ENCODE measurements at places on chromosomes 2 and 18. TPM values are rescaled to one million over a fixed set of nuclear protein-coding genes. Genes with fewer than 3 reads are reported as not detected.

DNA sequence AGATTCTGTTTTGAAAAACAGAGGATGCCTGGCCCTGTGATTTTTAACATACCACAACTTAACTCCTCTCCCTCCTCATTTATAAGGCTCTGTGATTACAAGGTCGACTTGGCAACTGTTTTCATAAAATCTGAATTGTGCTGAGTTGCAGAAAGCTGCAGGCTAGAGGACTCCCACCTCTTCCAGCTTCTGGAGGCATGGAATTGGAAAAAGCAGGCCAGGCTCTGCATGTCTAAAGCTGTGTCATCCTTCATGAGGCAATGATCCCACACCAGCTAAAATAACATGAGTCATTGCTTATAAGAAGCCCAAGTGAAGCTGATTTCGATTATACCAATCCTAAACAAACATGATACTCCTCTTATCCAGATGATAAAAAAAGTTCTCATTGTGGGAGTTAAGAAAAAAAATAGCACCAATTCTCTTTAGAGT, 11.7 kb downstream of the ARHGAP28 start:
- no peaks in the 10 kb centered on the region for H3K36me3 ChIP-seq
- H3K27me3 ChIP-seq: no peaks in the 10 kb centered on the region
- H3K27ac ChIP-seq: no peak overlapping the region
- no peak for DNase-seq
- H3K4me3 ChIP-seq: no peak overlapping the region
- no peaks in the 10 kb centered on the region for H3K4me1 ChIP-seq

DNA sequence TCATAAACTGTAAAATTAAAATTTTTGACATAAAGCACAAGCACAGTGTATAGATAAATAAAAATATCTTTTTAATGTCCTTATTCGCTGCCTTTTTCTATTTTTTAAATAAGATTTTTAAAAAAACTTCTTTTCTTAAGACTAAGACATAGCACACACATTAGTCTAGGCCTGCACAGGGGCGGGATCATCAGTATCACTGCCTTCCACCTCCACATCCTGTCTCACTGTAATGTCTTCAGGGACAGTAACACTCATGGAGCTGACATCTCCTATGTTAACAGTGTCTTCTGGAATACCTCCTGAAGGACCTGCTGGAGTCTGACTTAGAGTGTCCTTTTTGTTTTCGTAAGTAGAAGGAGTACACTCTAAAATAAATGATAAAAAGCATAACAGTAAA, 33.0 kb downstream of the VAPA start:
- H3K27ac ChIP-seq: no peak overlapping the region
- peaks cover 11% of the 10 kb centered on the region for H3K36me3 ChIP-seq
- no peak for DNase-seq
- H3K27me3 ChIP-seq: no peaks in the 10 kb centered on the region

DNA sequence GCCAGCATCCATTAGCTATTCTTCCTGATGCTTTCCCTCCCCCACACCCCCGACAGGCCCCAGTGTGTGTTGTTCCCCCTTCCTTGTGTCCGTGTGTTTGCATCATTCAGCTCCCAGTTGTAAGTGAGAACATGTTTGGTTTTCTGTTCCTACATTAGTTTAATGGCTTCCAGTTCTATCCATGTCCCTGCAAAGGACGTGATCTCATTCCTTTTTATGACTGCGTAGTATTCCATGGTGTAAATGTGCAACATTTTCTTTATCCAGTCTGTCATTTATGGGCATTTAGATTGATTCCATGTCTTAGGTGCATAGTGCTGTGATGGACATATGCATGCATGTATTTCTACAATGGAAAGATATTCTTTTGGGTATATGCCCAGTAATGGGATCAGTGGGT, 104.7 kb downstream of the TMEM185B start:
- no peak overlapping the region for H3K4me3 ChIP-seq
- H3K36me3 ChIP-seq: no peaks in the 10 kb centered on the region
- H3K27me3 ChIP-seq: no peaks in the 10 kb centered on the region

DNA sequence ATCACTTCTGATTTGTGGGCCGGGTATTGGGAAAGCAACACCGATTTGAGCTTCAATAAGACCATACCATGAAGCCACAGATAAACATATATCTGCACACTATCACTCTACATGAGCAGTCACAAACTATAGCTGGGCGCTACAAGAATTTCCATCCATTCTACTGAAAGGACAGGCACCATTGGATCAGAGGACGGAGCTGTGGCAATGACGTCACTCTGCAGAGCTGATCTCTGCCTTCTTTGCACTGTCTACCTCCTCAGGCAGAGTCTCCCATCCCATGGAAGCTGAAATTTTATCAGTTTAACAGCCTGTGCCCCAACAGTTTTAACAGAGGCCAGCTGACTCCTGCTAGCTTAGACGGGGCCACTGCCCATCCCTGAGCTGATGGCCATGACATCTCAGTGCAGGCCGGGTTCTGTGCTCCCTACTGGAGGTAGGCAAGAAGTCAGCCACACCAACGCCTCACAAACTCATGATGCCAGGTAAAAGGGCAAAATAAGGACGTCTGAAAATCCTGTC, 389.6 kb upstream of the SALL3 start:
- no peaks in the 10 kb centered on the region for H3K27me3 ChIP-seq
- DNase-seq: no peak
- H3K4me3 ChIP-seq: no peak overlapping the region
- no peaks in the 10 kb centered on the region for H3K36me3 ChIP-seq
- no peaks in the 10 kb centered on the region for H3K4me1 ChIP-seq

DNA sequence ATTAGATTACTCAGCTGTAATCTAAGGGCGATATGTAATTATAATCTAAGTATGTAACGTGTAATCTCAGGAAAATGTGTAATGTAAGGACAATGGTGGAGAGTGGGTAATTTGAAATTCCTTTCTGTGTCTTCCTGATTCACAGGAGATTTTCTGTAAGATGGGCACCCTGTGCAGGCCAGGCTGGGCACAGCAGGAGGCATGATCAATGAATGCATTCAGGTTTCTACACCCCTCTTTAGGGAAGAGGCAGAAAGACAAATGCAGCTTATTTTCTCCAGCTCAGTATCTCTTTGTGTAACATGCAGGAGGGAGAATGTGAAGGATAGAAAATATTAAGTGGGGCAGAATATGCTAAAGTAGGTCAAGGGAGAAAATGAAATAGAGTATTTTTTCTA, 320.1 kb downstream of the PIK3C3 start:
- no peak for DNase-seq
- no peaks in the 10 kb centered on the region for H3K27me3 ChIP-seq
- no peak overlapping the region for H3K4me3 ChIP-seq
- H3K4me1 ChIP-seq: no peaks in the 10 kb centered on the region
- no peak overlapping the region for H3K27ac ChIP-seq
- no peaks in the 10 kb centered on the region for H3K36me3 ChIP-seq

The SLC9A4 gene
- 1.4 TPM for total RNA-seq

The FECH gene
- 34.4 TPM for total RNA-seq

All from thoracic aorta (tissue), 2 donors.